Gastroesophageal sphincter (tissue), 4 donors: ENCODE measurements at places on chromosomes 4 and X.

DNA sequence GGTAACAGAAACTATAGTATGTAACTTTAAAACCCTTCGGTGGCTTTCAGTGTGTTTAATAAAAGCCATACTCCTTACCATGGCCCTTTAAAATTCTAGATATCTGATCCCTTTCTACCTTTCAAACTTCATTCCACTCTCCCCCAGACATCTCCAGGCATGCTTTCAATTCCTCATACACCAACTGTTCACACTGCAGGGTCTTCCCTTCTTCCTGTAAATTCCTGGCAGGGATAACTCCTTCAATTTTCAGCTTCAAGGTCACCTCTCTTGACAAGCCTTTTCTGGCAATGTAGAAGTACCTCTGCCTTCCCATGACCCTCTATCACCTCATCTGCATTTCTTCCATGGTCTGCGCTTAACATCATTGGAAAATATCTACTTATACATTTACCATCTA lies 60.8 kb downstream of the WDFY3 start:
- H3K4me1 ChIP-seq, result peaks cover 7% of the 10 kb centered on the region
- ATAC-seq, result no peak
- no peaks in the 10 kb centered on the region for H3K36me3 ChIP-seq
- no peak overlapping the region for H3K4me3 ChIP-seq
- no peak overlapping the region for H3K27ac ChIP-seq

GRCh38 chrX:109351557-109351956 lies 130.3 kb downstream of the GUCY2F start:
- no peaks in the 10 kb centered on the region for H3K27me3 ChIP-seq
- no peaks in the 10 kb centered on the region for H3K36me3 ChIP-seq
- no peaks in the 10 kb centered on the region for H3K4me1 ChIP-seq
- H3K27ac ChIP-seq, result no peak overlapping the region

GRCh38 chr4:150457802-150458201 lies 124.1 kb upstream of the MAB21L2 start:
- no peaks in the 10 kb centered on the region for H3K27me3 ChIP-seq
- H3K36me3 ChIP-seq, result no peaks in the 10 kb centered on the region
- no peak overlapping the region for H3K4me3 ChIP-seq
- no peak overlapping the region for H3K27ac ChIP-seq

DNA sequence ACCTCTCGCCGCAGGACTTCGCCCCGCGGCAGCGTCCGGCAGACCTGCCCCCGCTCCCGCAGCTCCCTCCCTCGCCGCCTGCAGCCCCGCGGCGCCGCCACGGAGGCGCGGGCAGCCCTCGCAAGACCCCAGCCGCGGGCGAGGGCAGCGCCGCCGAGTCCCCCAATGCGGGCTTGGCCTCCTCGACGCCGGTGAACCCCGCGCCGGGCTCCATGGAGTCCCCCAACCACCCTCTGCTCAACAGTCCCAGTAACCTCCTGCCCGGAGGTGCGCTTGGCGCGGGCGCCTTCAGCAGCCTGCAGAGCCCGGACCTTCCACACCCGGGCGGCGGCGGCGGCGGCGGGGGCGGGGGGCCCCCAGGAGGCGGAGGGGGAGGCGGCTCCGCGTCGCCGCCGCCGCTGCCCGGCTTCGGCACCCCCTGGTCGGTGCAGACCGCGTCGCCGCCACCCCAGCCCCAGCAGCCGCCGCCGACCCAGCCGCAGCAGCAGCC lies 1.2 kb downstream of the CPEB2 start:
- peak overlapping the region; percentile 92 for H3K4me3 ChIP-seq
- H3K27me3 ChIP-seq, result no peaks in the 10 kb centered on the region
- H3K27ac ChIP-seq, result peak overlapping the region; percentile 100
- peak; percentile 9 for ATAC-seq
- no peaks in the 10 kb centered on the region for H3K36me3 ChIP-seq
